ENCODE measurements at places on chromosomes 13 and 19. TPM values are rescaled to one million over a fixed set of nuclear protein-coding genes. Genes with fewer than 3 reads are reported as not detected.

IZUMO2 gene
- not detected for total RNA-seq

LYPD3 gene
- 0.94 TPM for total RNA-seq

NLRP4 gene
- 0.11 TPM for total RNA-seq

ZNF8 gene
- 6.5 TPM for total RNA-seq

SMAD9 gene
- total RNA-seq, result 0.49 TPM

EID2B gene
- 7.3 TPM for total RNA-seq

METTL21C gene
- total RNA-seq, result not detected

EXOC3L2 gene
- 0.72 TPM for total RNA-seq

NCR1 gene
- total RNA-seq, result 0.72 TPM

RFC3 gene
- total RNA-seq, result 34.0 TPM

PARP4 gene
- total RNA-seq, result 43.0 TPM

CLEC11A gene
- total RNA-seq, result 17.7 TPM

SGTA gene
- 63.6 TPM for total RNA-seq

PGLYRP1 gene
- total RNA-seq, result not detected

ANGPTL4 gene
- total RNA-seq, result 2.8 TPM

ZSCAN22 gene
- total RNA-seq, result 2.9 TPM

Data from A375 (cell line).